ENCODE measurements at places on chromosomes 2 and 18. TPM values are rescaled to one million over a fixed set of nuclear protein-coding genes. Genes with fewer than 3 reads are reported as not detected.

GRCh38 chr18:48800876-48801727 lies 149.7 kb downstream of the SMAD7 start:
- peak; percentile 27 for DNase-seq

The RGPD8 gene
- 12.2 TPM for total RNA-seq

GRCh38 chr2:136394136-136395060 lies 276.4 kb upstream of the CXCR4 start:
- DNase-seq = no peak

The TAF1B gene
- 19.0 TPM for total RNA-seq

DNA sequence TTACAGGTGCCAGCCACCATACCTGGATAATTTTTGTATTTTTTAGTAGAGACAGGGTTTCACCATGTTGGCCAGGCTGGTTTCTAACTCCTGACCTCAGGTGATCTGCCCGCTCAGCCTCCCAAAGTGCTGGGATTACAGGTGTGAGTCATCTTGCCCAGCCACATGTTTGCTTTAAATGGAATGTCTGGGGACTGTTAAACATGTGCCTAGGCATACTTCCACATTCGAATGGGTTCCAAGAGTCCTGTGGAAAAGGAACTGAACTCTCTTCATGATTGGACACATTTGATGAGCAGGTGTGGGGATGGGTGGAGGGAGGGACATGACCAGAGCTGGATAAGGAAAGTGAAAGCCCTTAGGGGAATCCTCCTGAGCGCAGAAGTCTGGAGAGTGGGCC lies 58.4 kb upstream of the GREB1L start:
- no peak for DNase-seq

The SKOR2 gene
- not detected for total RNA-seq

GRCh38 chr18:48594471-48595094 lies 55.8 kb downstream of the CTIF start:
- DNase-seq = no peak

- no peak for DNase-seq
Observed at GRCh38 chr2:159922563-159922962, 124.6 kb upstream of the CD302 start.

GRCh38 chr2:26652361-26653041 lies 11.3 kb upstream of the CIB4 start:
- DNase-seq = no peak

The VWC2L gene
- not detected for total RNA-seq

DNA sequence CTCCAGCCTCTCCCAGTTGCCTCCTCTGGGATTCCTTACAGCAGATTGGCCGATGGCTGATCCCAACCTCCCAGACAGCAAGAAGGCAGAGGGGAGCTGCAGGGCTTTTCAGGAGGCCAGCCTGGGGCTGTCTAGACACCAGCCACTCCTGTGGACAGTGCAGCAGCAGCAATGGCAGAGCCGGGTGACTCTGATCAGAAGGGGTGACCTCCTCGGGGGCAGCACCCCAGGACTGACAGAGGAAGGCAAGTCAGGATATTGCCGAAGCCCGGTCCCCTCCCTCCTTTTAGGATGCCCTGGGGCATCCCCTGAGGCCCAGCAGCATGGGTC lies 84.5 kb downstream of the INHBB start:
- DNase-seq = no peak

GRCh38 chr2:38462121-38462661 lies 85.1 kb upstream of the ATL2 start:
- DNase-seq = no peak

- DNase-seq = no peak
Observed at GRCh38 chr2:229083606-229084340, 187.3 kb downstream of the PID1 start.

GRCh38 chr2:20015482-20016083 lies 3.1 kb upstream of the MATN3 start:
- no peak for DNase-seq

The MAL gene
- total RNA-seq = 184 TPM

DNA sequence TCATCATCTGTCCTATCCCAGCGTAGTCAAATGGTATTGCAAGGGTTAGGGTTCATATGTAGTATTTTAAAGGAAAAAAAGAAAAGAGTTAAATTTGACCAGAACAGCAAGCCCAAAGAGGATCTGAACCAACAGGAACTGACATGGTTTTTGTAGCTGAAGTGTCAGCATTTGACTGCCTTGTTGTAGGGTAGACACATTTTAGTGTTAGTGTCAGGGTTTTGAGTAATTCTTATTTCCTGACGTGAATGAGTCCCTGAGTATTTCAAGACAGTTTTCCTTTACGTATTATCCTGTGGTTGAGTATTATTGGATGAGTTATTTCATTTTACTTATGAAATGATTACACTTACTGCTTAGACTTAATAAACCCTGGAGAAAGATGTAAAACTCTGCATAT lies 173.3 kb upstream of the ZEB2 start:
- DNase-seq = no peak

DNA sequence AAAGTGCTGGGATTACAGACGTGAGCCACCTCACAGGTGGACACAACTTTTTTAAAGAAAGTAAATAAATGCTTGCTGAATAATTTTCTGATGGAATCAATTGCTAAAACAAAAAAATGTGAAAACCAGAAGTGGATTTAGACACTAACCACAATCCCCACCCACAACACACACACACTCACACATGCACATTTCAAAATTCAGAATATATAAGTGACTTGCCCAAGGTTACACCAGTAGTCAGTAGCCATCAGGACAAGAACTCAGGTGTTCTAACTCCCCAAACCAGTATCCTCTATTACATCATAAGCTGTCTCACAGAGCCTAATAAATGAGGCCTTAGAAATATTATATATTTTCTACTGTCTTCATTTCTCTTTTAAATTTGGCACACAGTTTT lies 1923.6 kb upstream of the PIK3C3 start:
- DNase-seq = no peak

Measured in activated naive CD8-positive, alpha-beta T cell treated with anti-CD3 and anti-CD28 coated beads, Interleukin-2, amount 10 ng/mL, durations not matched to agents 7 days and 5 days (primary cell).